ENCODE measurements at places on chromosomes 2 and 18. TPM values are rescaled to one million over a fixed set of nuclear protein-coding genes. Genes with fewer than 3 reads are reported as not detected.

The HJURP gene
- total RNA-seq: 2.4 TPM

The RBM43 gene
- total RNA-seq: 8.8 TPM

The SOX11 gene
- total RNA-seq: under 0.01 TPM

The SP140 gene
- total RNA-seq: under 0.01 TPM

The NAGK gene
- 60.7 TPM for total RNA-seq
